Activated CD4-positive, alpha-beta T cell treated with anti-CD3 and anti-CD28 coated beads, Interleukin-2, amount 50 U/mL, for 1 hour (primary cell): ENCODE measurements at places on chromosomes 11 and 22.

GRCh38 chr11:114348200-114349191 lies 51.8 kb downstream of the C11orf71 start:
- DNase-seq, result peak; percentile 9

- DNase-seq, result no peak
Observed at GRCh38 chr11:64881476-64881875, 3.1 kb upstream of the EHD1 start.

GRCh38 chr11:112656772-112657428 lies 304.3 kb upstream of the NCAM1 start:
- DNase-seq, result no peak

GRCh38 chr22:18056161-18056666 lies 21.6 kb upstream of the PEX26 start:
- no peak for DNase-seq

- DNase-seq, result peak; percentile 55
Observed at GRCh38 chr11:71977743-71978418, 20.8 kb upstream of the IL18BP start.

- no peak for DNase-seq
Observed at GRCh38 chr11:1335264-1335810, 25.9 kb upstream of the TOLLIP start.

GRCh38 chr11:27218421-27219038 lies 144.5 kb downstream of the CCDC34 start:
- no peak for DNase-seq

DNA sequence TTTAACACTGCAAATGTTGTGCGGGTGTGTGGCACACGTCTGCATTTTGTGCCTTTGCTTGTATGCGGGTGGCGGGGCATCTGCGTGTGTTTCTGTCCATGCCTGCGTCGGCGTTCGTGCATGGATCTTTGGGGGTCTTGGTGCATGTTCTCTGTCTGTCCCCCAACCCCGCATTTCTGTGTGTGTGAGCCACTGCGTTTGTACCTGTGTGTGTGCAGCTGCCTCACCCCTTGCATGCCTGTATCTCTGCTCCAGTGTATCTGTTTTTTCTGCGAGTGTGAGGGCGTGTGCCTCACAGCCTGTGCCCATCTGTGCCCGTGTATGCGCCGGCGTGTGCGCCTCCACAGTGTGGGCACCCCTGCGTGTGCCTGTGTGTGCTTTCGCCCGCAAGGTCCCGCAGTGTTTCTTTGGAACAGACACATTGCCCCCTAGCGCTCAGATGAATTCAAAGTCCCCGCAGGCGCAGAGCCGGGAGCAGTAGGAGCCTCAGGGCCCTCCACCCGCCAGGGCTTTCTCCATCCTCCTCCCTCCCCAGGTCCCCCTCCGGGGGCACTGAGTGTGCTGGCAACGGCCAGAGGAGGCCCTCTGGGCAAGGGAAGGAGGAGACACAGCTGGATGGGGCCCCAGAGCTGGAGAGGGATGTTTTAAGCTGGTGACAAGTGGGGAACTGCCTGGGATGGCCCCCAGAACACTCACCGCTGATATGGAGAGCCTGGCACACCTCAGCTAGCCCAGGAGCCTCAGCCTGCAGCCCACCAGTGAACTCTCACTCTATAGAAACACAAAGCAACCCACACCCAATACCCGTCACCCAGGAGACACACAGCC lies 3.1 kb upstream of the MN1 start:
- peak; percentile 50 for DNase-seq

- no peak for DNase-seq
Observed at GRCh38 chr11:125257190-125257579, 92.6 kb downstream of the PKNOX2 start.

DNA sequence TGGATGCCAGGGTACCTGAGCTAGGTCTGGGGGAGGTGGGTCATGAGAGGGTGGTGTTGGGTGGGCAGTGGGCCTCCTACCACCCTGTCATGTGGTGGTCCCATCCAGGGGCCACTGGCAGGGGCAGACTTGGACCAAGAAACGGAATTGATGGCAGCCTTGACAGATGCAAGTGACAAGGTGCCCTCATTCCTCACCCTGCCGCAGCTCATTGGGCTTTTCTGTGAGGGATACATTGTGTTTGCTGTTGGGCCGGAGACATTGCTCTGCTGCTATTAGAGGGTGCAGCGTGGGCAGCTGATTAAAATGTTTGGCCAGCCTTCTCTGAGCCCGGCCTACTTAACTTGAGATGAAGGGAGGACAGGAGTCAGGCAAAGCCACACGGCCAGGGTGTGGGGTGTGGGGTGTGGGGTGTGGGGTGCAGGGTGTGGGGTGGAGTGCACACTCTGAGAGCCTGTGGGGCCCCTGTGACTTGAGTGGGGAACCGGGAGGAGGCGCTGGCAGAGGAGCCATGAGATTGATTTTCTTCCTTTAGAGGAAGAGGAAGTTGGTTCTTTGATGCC lies 351.5 kb downstream of the TBC1D22A start:
- no peak for DNase-seq

DNA sequence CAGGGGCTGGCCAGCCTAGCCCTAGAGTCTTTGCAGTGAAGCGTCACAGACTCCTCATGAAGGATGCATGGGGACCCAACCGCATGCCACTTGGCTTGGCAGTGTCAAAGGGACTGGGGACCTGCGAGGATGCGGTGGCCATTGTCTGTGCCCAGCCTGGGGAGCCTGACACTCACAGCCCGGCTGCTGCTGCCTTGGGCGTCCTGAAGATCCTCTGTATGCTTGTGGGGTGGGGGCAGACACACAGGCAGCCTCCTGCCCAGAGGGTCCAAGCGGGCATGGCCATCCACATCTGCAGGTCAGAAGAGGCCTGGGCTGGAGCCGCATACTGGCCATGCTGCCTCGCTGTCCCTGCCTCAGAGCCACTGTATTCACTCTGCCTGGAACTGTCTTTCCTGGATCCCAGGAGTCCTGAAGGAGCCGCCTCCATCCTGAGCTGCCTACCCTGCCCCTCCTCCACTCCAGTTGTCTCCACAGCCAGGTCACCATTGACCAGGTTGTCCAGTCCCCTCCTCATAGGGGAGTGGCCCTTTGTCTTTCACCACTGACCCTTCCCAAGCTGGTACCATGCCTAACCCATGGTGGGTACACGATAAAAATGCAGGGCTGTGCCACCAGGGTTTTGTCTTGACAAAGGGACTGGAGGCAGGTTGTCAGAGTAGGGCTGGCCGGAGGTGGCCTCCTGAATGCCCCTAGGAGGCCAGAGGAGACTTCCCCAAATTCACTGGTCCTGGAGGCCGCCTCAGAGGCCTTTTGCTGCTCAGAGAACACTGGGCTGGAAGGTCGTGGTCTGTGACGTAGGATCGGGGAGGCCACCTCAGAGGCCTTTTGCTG lies 107.0 kb downstream of the KCNQ1OT1 start:
- DNase-seq, result no peak

DNA sequence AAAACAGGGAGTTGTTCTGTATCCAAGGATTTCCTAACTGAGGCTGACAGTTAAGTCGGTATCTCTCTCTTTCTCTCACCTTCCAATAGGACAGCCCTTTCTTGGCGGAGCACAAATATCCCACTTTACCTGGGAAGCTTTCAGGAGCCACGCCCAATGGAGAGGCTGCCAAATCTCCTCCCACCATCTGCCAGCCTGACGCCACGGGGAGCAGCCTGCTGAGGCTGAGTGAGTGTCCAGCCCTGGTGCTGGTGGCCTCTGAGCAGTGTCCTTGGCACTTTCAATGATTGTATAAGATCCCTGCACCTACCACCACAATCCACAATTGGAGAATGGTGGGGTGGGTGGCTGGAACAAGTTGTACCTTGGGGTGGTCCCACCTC lies 33.7 kb downstream of the CYB5R2 start:
- no peak for DNase-seq

DNA sequence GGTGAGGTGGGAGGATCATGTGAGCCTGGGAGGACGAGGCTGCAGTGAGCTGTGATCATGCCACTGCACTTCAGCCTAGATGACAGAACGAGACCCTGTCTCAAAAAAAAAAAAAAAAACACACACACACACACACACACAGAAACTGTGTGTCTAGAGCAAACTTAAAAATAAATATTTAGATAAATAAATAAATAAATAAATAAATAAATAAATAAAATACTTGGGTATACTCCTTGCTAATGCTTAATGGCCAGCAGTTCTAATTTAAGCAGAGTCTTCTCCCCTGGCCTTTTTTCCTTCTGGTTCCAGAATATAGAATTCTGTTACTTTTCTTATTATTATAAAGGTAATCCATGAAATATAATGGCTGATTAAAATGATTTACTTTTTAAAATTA lies 5.1 kb upstream of the ARL2 start:
- no peak for DNase-seq

GRCh38 chr22:21942407-21943343 lies 10.0 kb downstream of the PPM1F start:
- DNase-seq, result no peak

DNA sequence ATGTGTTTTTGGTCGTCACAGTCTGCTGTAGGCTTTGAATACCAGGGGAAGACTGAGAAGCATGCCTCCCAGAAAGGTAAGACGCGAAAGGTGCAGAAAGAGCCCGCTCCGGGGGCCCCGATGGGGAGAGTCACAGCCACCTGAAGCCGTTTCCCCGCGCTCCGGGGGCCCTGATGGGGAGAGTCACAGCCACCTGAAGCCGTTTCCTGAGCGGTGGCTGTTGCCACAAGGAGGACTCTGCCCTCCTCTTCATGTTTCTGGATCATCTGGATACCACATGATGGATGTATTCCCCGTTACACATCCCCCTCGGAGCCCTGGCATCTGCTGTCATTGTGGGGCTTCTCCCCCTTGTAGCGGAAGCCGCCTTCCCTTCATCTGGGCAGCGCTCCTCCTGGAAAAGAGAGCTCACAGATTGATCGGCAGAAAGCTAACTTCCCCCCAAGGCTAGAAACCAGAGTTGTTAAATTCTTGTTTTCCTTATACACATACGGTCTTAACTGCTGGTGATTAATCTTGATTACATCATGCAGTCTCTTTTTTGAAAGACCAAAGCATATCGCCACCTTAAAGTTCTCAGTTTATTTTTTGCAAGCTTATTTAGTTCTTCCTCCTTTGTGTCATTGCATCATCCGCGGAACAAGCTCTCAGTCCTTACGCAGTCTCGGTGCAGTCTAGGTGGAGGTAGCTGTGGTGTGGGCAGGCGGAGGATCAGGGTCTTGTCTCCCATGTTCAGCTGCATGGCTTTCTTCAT lies 17.5 kb downstream of the CTTN start:
- DNase-seq, result no peak

DNA sequence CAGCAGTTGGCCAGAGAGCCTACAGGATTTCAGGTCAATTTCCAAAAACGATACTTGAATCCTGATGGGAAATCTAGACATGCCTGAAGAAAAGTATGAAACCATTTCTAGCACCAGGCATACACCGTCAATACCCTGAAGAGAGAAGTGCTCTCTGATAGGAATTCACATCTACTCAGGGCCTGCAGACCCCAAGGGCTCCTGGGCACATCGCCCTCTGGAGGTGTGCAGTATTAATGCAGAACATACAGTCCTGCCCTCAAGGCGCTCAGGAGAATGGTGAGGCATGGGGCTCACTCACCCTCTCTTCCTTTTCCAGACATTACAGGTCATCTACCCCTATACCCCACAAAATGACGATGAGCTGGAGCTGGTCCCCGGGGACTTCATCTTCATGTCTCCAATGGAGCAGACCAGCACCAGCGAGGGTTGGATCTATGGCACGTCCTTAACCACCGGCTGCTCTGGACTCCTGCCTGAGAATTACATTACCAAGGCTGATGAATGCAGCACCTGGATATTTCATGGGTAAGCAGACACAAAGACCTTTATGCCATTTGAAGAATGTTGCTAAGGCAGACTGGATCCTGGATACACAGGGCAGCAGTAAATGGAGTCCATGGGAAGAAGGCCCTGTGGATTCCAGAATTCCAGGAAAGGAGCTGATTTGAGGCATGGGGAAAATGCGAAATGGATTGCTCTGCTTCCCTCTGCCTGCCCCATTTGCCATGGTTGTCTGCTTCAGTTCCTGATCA lies 49.3 kb upstream of the CRTAM start:
- no peak for DNase-seq

- DNase-seq, result no peak
Observed at GRCh38 chr11:112306230-112306629, 45.6 kb upstream of the PLET1 start.

DNA sequence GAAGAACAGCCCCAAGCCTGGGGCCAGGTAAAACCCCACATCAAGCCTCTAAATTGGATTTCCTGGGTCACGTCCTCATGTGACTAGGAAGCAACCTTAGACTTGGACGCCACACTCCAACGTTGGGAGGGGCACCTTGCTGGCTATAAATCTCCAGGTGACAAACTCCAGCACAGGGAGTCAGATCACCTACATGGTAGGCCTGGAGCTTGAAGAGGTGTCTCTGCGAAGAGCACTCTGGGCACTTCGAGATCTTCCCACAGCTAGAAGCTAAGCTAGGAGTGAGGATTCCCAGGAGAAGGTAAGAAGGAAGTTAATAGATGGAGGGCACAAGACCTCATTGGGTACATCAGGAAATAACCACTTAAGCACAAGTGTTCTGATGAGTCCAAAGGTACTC lies 77.1 kb upstream of the GNAZ start:
- no peak for DNase-seq

GRCh38 chr11:10149553-10149952 lies 144.5 kb downstream of the SBF2 start:
- no peak for DNase-seq

DNA sequence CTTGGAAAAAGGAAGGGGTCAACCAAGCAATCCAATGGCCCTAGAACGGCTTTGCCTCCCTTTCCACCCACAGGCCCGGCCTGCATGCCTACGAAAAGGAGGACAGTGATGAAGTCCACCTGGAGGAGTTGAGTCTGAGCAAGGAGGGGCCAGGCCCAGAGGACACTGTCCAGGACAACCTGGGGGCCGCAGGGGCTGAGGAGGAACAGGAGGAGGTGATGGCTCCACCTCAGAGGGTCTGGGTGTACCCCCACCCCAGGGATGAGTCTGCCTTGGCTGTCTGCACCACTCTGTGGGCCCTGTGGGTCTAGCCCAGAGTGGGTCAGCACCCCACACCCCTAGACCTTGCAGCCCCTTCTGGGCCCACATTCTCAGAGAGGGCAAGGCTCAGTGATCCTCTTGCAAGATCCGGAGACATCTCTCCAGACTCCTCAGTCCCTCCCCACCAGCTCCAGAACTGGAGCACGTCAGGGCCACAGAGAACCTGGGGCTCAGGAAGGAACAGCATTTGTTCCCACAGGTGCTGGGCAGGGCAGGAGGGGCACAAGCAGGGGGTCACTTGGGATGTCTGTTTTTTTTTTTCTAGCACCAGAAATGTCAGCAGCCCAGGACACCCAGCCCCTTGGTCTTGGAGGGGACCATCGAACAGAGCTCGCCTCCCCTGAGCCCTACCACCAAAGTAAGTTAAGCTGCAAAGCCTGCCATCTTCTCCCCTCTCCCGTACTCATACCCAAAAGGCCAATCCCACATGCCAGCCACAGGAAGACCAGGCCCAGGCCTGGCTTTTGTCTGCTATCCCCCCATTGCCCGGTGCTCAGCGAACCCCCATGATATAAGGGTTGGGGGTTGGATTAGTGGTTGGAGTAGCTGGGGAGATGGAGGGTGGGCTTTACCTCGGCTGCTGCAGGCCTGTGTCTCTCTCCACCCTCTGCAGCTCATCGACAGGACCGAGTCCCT lies 8.1 kb downstream of the PRR33 start:
- DNase-seq, result no peak

GRCh38 chr11:24064309-24064903 lies 432.4 kb upstream of the LUZP2 start:
- no peak for DNase-seq
